ENCODE measurements at places on chromosomes 1 and 21.
A peak's percentile ranks its signal among the peaks of the same experiment; 100 is the strongest.

DNA sequence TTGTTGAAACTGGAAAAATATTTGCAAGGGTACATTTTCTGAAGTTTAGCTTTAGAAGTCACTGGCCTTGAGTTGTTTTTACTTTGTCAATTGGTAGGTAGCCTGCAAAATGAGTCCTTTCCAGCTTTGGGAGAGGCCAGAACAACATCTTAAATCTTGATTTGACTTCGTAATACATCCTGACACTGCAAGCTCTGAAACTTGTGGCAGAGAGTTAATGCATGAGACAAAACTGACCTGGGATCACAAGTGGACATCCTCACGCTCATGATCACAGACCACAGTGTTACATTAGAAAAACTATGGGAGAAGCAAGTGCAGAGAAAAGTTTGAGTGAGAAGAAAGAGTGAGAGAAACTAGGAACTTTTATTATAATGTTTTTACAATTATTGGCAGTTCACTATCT lies 550.9 kb downstream of the USP25 start:
- DNase-seq = no peak

- peak; percentile 64 for DNase-seq
Observed at GRCh38 chr1:27099587-27100334, 55.2 kb downstream of the SLC9A1 start.

DNA sequence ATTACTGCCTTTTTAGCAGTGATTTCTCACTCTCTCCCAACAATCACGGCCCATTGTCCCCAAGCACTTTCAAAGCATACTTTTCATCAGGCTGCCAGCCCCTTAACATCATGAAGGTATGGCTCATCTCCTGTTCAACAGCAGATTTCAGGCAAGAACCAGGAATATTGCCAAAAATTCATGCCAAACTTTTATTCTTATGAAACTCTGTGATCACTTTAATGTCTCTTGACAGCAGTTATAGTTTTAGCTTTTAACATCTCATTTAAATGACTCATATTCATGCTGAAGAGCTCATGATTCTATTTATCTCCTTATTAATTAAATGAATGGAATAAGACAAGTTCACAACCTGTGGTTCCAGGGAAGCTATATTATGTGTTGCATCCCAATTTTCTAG lies 235.1 kb downstream of the GRIK1 start:
- DNase-seq = no peak

GRCh38 chr1:174969977-174970376 lies 29.8 kb upstream of the CACYBP start:
- DNase-seq = peak; percentile 87

- DNase-seq = no peak
Observed at GRCh38 chr21:45747233-45747766, 103.8 kb downstream of the PCBP3 start.

DNA sequence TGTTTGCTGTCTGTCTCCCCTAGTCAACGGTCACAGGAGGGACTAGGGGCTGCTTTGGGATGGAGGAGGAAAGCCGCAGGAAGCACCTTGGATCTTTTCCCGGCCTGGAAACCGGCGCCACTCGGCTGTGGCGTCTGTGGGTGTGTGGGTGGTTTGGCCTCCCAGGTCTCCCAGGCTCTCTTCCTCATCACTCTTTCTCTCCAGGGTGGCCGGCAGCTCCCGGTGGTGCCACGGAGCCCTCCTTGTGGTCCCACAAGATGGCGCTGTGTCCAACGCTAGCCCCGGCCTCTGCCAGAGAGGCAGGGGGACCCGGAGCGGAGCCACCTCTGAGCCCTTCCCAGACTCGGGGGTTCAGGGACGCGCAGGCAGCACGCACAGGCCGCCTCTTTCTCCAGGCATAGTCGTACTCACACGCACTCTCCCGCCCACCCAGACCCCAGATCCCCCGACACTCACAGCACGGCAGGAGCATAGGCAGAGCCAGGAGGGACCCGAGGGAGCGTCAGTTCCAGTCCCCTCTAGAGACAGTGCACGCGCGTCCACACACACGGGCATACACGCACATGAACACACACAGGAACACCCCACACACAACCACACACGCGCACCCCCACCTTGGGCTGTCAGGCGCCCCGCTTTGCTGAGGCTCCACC lies 31.2 kb downstream of the CDCP2 start:
- DNase-seq = peak; percentile 98

DNA sequence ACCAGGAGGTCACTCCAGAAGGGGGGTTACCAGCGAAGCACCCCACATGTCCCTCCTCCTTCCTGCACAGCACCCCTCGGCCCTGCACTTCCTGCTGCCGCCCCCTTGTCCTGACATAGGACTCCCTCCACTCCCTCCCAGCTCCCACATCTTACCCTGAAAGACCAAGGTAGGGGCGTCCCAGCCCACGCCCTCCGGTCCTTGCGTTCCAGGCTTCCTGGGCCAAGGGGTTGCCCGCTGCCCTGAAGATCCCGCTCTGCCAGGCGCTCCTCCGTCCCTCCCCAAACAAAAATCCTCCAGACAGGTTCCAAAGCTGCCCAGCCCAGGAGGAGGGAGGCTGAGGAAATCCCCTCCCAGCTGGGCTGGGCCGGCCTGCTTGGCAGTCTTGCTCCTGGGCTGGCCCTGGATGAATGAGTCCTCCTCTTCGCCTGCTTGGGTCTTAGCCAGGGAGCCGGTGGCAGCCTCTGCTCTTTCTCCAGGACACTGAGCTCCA lies at the start of gene RHBDL2:
Gene RHBDL2, minus strand, starts transcription at position 304 of the 493 bp plus-strand sequence. CDS start 22,618 bp downstream, outside the sequence.
- no peak for DNase-seq

DNA sequence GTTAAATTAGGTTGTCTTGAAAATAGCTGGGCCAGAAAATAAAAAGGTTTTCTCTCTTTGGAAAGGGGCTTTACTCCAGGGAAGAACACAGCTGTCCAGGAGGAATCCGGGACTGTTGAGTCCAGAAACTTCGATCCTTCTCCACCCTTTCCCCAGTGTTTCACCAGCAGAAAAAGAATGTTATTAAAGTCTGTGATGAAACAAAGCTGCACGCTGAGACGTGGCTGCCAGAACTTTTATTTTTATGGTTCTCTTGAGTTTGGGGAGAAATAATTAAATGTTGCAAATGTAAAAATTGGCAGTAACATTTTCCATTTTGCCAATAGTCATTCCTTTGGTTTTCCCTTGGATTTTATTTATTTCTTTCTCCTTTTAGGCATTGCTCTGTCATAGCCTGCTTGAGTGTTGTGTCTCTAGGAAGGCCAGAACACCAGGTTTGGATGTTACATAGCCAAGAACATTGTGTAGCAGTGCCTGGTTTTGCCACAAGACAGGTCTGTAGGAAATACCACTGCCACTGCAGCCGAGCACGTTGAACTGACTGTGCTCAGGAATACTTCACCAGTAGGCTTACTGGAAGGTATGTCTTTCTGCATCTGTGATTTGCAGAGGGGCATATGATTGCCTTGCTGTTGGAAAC lies 87.4 kb downstream of the ROR1 start:
- DNase-seq = no peak

- no peak for DNase-seq
Observed at GRCh38 chr21:30719401-30719800, 824 bp upstream of the KRTAP21-3 start.

- DNase-seq = no peak
Observed at GRCh38 chr1:64084451-64084850, 119.0 kb upstream of the UBE2U start.

DNA sequence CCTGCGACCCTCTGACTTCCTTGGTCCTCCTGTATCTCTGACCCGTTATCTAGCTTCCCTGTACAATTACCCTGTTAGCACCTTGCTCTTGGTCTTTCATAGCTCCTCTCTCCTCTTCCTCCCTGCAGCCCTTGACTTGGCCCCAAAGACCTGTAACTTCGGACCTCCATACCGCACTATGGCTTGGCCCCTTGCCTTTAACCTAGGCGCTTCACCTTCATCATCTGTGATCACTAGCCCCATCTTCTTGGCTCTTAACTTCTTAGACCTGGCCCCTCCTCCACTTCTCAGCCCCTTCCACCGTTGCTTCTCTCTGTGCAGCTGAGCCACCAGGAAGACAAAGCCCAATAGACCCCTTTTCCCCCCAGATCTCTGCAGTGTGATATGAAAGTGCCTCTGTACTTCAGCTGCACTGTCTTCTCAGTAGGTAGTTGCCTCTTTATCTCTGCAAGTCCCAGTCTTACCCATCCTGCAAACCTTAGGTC lies 740 bp downstream of the ZNF691 start:
- DNase-seq = no peak

- no peak for DNase-seq
Observed at GRCh38 chr1:178954325-178954690, 71.4 kb upstream of the FAM20B start.

GRCh38 chr1:168386492-168386891 lies 105.8 kb downstream of the TBX19 start:
- no peak for DNase-seq

GRCh38 chr1:24435782-24436365 lies 20.3 kb downstream of the NIPAL3 start:
- no peak for DNase-seq

GRCh38 chr21:34205811-34206571 lies 132.6 kb downstream of the MRPS6 start:
- peak; percentile 22 for DNase-seq

DNA sequence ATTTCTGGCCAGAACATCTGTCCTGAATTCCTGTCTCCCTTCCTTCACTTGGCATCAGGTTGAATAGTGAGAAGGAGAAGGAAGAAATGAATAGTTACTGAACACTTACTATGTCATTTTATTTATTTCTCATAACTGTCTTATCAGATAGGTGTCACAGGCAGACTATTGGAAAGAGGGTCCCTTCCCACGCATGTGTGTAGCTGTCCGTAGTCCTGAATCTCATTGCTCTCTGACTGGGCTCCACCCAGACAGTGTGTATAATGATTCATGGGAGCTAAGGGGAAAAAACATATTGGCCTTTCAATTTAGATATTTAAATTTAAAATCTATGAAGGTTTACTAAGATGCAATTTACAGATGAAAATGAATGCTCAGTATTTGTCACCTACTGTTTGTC lies 86.1 kb downstream of the OMA1 start:
- no peak for DNase-seq

GRCh38 chr1:8317647-8318381 lies at the start of gene SLC45A1:
Gene SLC45A1, plus strand, starts transcription at chr1:8318114. Its CDS starts 6,216 bp downstream, at chr1:8324330.
- peak; percentile 49 for DNase-seq

DNA sequence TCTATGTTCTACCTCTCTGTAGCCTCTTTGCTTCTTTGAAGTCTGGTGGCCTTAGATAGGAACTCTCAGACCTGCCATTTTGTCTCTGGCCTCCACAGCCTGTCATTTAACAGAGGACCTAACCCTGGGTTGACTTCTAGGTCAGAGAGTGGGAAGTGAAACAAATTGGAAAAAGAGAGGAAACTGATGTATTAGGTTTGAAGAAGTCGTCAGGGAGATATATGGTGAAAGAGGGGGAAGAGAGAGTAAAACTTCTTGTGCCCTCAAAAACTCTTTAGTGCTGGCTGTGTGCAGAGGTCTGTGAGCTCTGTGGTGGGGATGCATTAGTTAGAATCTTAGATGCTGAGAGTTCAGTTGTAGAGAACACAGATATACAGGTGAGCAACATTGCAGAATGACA lies 30.2 kb upstream of the CD1D start:
- no peak for DNase-seq

DNA sequence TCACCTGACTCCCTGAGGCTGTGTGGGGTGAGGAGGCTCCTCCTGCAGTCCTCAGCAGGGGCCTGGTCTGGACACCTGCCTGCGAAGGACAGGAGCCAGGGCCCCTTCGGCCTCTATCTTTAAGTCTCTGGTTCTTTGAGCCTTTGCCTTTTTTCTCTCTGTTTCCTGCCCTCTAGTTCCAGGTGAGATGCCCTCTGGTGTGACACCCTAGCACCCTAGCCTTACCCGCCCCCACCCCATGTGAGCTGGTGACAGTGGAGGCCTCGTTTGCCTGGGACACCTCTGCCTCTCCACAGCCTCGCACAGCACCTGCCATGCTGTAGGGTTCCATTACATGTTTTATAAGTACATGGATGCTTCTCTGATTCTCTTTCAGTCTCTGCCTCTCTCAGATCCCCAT lies 47.3 kb downstream of the DDX20 start:
- DNase-seq = no peak

GRCh38 chr1:208737922-208738321 lies 493.7 kb upstream of the PLXNA2 start:
- DNase-seq = no peak

DNA sequence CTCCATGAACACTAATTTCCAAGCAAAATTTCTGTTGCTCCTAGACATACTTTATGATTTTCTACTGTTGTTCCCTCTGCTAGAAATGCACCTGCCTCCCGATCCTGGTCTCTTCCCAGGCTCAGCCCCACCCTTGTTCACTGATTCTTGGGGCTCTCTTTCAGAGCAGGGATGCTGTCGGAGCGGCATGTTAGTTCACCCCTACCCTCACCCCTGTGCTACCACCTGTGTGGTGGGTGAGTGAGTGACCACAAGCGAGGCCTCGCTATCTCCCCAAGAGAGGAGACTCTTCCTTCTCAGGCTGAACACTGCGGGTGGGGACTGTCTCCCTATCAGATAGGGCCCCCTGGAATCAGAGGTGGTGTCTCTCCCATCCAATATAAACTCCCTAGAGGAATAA lies 4.9 kb upstream of the S100A8 start:
- DNase-seq = no peak

GRCh38 chr1:23977854-23978191 lies 2.3 kb downstream of the SRSF10 start:
- DNase-seq = no peak

GRCh38 chr1:6300342-6301048 lies 39.6 kb upstream of the GPR153 start:
- no peak for DNase-seq

DNA sequence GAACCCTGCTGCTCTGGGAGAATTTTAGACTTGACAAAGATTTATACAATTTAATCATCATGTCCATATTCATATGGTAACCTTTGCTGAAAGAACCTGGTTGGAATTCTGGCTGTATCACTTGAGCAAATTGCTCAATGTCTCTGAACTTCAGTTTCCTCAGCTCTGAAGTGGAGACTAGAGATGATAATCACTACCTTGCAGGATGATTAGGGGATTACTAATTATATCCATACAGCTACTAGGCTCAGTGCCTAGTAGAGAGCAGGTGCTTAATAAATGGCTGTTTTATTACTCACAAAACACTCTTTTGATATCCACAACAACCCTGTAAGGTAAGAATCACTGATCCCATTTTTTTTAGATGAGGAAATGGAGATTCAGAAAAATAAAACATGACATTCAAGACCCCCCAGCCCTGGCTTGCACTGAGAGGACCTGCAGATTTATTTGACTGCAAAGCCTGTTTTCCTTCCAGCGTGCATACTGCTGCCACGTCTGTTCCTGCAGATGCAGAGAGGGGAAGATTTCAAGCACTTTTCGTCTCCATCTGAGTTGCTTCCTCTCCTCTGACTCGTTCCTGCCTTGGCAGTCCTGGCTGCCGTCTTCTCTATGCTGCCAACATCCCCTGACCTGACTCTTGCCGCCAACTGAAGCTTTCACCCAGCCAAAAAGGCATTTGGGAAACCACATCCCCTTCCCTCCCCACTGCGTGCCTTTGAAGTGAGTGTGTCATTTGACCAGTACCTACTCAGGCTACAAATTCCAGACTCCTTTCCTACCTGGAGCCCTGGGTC lies 203.0 kb downstream of the PLPP3 start:
- DNase-seq = no peak

DNA sequence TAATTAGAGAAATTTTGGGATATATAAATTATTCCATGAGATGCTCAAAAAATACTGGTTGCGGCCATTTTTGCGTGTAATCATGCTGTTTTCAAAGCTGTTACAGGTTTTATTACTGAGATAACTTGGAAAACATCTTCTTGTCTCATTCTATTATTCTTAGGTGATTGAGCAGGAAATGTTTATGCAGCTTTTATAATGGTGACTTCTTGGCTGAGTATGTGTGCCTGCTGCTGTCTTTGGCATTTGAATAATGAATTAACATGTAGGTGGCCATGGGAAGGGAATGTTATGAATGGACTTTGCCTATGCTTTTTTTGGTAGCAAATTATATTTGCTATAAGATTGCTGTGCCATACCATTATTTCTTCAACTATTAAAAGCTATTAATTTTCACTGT lies 52.5 kb downstream of the RASAL2 start:
- no peak for DNase-seq
